ENCODE measurements at places on chromosomes 12 and 14. TPM values are rescaled to one million over a fixed set of nuclear protein-coding genes. Genes with fewer than 3 reads are reported as not detected.

Gene GDF3
- total RNA-seq: not detected

Gene SERPINA3
- 12.5 TPM for total RNA-seq

Gene IL22
- not detected for total RNA-seq

Gene ACOT6
- total RNA-seq: not detected

Gene PLXNC1
- total RNA-seq: 0.15 TPM

Gene RERG
- 0.25 TPM for total RNA-seq

Gene CLEC4C
- total RNA-seq: not detected

Gene CLEC1B
- total RNA-seq: not detected

Gene SH2B3
- 5.1 TPM for total RNA-seq

Gene KCNMB4
- 0.16 TPM for total RNA-seq

Gene ACTN1
- total RNA-seq: 200 TPM

Gene PMEL
- 1.0 TPM for total RNA-seq

Gene ARHGDIB
- total RNA-seq: 0.79 TPM

Gene CARMIL3
- 0.45 TPM for total RNA-seq

Gene MYF5
- not detected for total RNA-seq

Gene RNASE7
- total RNA-seq: 0.07 TPM

Gene TMEM253
- total RNA-seq: 1.0 TPM

Gene LALBA
- not detected for total RNA-seq

Gene REM2
- total RNA-seq: 0.43 TPM

Gene RPS6KL1
- 0.44 TPM for total RNA-seq

Gene PPP1R36
- 0.41 TPM for total RNA-seq

Gene FGF6
- total RNA-seq: not detected

Gene KLHL42
- total RNA-seq: 15.7 TPM

Gene EXOC3L4
- 1.7 TPM for total RNA-seq

Gene BCL7A
- total RNA-seq: 10.3 TPM

Gene ZNF26
- total RNA-seq: 8.7 TPM

Gene SOAT2
- 0.10 TPM for total RNA-seq

Gene GNG2
- total RNA-seq: 2.8 TPM

Gene PLCZ1
- not detected for total RNA-seq

Gene ADGRD1
- total RNA-seq: 0.55 TPM

Gene LRP1-AS
- total RNA-seq: not detected

Gene E2F7
- 8.6 TPM for total RNA-seq

Gene PDE3A
- 3.0 TPM for total RNA-seq

Gene UBE2N
- total RNA-seq: 153 TPM

Gene EMP1
- 196 TPM for total RNA-seq

Data from A549 treated with Hydrocortisone at 1 μM for 4 hours (cell line).